ENCODE measurements at places on chromosomes 2 and 18.

DNA sequence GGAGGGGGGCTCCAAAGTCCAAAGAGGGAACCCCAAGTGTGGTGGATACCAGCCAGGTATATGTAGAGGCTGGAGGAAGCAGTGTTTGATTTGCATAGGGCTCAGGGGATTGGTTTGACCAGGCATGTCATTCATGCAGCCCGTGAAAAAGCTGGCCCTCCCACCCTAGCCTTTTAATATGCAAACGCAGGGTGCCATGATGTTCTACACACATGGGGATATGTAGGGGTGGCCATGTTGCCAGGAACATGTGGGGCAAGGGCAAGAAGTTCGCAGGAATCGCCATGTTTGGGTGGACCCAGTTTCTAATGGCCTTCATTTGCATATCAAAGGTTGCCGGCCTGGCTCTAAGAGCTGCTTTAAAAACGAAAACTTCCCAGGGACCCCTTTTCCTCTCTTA lies 33.6 kb downstream of the B3GNT7 start:
- no peak for DNase-seq

DNA sequence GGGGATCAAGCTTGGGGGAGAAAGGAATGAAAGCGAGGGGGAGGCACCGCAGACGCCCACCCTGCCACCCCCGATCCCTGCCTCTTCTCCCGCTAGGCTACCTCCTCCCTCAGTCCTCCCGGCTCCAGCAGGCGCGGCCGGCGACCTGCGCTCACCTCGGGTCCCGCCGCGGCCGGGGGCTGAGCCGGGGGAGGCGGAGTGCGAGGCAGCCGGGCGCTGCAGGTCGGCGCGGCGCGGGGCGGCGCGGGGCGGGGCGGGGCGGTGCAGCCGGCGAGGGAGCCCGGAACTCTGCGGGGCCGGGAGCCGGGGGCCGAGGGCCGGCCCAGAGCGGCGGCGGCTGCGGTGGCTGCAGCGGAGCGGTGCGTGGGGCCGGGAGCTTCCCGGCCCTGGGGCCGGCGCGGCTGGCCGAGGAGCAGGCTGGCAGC lies 477 bp downstream of the ACVR1 start:
- DNase-seq, result peak; percentile 57

- DNase-seq, result peak; percentile 34
Measured at GRCh38 chr2:11417946-11418585, 47.9 kb downstream of the E2F6 start.

DNA sequence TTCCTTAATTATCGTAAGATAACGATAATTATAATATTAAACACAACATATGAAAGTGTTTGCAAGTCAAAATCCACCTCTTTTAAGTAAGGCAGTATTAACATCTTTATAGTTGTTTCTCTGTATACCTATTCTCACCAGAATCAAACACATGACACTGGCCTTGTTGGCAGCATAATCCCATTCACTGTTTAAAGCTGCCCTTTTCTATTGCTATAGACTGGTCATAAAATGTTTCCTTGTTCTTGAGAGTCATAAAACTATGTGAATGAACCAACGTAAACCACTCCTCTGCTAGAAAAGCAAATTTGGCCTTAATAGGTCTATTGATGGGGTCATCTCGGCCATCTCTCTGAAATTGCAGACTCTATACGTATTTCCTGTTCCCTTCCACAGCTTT lies 293.1 kb downstream of the SLC8A1 start:
- no peak for DNase-seq

- DNase-seq, result no peak
Measured at GRCh38 chr2:233421091-233421816, 67.0 kb downstream of the DGKD start.

- DNase-seq, result no peak
Measured at GRCh38 chr2:204081487-204082425, 145.2 kb downstream of the ICOS start.

GRCh38 chr2:26988058-26988860 lies 17.8 kb downstream of the MAPRE3 start:
- peak; percentile 84 for DNase-seq

DNA sequence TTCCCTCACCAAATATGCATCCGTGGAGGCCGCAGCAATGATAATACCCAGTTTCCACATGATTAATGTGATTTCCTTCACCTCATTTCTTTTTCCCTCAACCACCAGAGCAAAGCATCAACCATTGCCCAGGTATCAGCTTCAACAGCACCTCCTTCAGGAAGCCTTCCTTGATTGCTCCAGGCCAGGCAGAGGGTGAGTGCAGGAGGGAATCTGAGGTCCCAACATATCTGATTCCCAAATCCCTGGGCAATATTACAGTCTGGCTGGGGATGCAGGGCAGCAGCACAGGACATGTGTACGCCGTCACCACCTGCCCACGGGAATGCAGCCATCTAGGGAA lies 142.4 kb upstream of the MYCN start:
- DNase-seq, result no peak

GRCh38 chr2:162342841-162343240 lies 1.1 kb upstream of the GCA start:
- no peak for DNase-seq

DNA sequence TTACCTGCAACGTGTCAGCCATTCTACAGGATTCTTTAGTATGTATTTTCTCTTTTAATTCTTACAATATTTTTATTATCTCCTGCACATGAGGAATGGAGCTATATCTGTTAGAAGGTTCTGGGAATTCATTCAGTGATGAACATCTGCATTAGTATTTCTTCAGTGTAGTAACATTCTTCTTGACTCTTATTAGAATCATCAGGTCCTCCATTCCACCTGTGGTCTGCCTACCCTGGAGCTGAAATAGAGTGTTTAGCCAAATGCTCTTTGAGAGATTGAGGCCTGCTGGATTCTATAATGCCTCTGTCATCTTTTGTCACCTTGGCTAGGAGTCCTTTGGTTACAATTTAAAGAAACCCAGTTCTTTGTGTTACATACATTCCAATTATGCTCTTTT lies 54.4 kb downstream of the RHBDD1 start:
- no peak for DNase-seq

GRCh38 chr2:176508984-176509740 lies 239.9 kb downstream of the MTX2 start:
- DNase-seq, result peak; percentile 11

GRCh38 chr2:107393516-107393915 lies 433.2 kb upstream of the RGPD4 start:
- no peak for DNase-seq

DNA sequence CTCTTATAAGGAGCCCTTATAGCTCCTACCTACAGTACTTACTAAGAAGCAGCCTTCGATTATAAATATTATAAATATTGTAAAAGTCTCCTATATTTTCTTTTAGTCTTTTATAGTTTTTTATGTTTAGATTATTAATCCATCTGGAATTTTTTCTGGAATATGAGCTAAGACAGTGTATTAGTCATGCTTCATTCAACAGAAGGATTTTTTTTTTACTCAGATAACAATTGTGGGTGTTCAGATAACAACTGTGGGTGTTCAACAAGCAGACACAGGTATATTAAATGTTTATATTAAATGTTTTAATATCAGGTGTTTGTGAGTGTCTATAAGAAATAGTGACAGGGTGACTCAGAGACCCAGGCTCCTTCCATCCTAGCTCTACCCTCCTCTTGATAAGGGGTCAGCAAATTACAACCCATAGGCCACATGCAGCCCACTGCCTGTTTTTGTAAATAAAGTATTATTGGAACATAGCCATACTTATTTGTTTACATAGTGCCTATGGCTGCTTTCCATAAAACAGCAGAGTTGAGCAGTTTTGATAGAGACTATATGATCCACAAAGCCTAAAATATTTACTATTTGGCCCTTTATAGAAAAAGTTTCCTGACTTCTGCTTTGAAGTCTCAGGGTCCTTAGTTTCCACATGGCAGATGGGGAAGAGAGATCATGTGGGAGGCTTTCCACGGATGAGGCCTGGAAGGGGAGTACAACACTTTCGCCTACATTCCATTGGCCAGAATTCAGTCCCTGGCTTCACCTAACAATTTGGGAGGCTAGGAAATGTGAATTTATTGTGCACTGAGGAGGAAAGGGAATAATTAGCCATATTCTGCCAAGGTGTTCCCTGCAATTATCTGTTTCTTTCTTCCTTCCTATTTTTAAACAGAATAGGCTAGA lies 4.3 kb upstream of the SPATS2L start:
- DNase-seq, result no peak

GRCh38 chr2:190791347-190791975 lies 89.2 kb upstream of the GLS start:
- peak; percentile 92 for DNase-seq

DNA sequence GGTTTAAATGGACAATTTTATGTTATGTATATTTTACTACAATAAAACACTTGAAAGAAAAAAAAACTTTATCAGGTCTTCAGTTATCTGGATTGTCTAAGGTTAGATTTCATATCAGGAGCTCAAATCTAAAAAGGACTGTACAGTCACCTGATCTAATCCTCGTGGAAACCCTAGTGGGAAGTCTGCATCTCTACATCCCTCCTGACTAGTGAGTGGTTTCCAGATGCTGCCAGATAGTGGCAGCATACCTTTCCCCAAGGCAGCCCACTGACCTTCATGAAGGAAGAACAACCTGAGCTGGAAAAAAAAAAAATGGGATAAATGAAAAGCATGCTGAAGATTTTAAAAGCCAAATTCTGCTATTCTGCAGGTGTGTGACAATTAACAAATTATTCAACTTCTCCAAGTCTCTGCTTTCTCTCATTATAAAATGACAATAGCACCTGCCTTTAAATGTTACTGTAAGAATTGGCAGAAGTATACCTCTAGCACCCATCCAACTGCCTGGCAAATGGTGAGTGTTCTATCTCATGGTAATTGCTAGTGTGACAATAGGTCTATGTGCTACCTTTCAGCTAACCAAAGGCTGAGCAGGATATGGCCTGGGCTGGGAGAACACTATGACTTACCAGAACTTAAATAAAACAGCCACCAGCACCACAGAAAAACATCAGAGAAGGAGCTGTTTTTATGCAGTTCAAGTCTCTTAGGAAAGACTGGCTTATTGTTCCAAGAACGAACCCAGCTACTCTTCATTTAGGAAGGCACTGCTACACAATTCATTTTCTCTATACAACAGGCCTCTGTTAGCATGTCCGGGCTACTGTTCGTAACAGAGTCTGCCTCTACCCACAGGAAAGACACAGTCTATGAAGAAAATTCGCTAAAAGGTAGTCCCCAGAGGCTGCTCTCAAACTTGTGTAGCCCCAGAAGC lies 8.6 kb downstream of the CLASP1 start:
- DNase-seq, result no peak

GRCh38 chr2:30492185-30492584 lies 45.1 kb downstream of the LCLAT1 start:
- DNase-seq, result no peak

DNA sequence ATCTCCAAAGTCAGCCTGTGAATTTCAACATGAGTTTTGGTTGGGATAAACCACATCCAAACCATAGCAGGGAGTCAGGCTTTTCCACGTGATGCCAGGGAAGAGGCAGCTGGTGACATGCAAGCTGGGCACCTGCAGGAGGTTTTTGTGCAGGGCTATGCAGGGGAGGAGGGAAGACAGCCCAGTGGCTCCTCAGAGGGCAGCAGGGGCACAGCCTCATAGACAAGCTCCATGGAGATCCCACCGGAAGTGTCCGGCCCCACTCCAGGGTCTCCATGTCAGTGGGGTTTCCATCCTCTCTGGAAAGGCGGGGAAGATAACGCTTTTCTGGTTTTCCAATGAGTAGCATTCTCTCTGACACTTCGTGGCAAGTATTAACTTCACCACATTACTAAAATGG lies 135.6 kb upstream of the TPO start:
- DNase-seq, result no peak

- no peak for DNase-seq
Measured at GRCh38 chr18:3645384-3646156, 195.6 kb downstream of the TGIF1 start.

DNA sequence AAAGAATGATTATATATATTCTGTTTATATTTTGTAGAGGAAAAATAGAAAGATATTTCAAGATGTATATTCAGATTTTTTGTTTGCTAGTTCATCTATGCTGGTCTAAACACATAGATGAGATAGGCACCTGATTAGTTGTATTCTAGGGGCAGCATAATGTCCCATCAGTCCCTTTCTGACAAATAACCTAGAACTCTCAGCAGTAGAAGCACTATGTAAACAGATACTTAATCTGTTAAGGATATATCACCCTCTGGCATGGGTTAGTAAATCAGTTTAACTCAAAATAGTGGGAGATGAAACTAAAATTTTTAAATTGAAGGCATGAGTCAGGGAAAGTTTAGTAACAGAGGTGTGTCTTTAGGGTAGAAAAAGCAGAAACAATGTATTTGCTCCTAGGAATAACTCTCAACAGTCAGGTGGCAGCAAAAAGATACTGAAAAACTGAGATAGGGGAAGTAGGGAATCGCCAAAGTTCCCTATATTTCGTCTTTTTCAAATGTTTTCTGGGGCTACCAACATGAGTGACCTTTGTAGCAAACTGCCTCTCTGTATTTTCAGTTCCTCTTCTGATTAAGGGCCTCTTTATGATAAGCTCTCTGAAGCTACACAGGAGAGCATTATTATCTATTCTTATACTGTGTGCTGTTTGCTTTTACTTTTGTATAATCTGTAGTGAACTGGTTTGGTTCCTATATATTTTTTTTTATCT lies 5.7 kb downstream of the PPP1R1C start:
- DNase-seq, result no peak

DNA sequence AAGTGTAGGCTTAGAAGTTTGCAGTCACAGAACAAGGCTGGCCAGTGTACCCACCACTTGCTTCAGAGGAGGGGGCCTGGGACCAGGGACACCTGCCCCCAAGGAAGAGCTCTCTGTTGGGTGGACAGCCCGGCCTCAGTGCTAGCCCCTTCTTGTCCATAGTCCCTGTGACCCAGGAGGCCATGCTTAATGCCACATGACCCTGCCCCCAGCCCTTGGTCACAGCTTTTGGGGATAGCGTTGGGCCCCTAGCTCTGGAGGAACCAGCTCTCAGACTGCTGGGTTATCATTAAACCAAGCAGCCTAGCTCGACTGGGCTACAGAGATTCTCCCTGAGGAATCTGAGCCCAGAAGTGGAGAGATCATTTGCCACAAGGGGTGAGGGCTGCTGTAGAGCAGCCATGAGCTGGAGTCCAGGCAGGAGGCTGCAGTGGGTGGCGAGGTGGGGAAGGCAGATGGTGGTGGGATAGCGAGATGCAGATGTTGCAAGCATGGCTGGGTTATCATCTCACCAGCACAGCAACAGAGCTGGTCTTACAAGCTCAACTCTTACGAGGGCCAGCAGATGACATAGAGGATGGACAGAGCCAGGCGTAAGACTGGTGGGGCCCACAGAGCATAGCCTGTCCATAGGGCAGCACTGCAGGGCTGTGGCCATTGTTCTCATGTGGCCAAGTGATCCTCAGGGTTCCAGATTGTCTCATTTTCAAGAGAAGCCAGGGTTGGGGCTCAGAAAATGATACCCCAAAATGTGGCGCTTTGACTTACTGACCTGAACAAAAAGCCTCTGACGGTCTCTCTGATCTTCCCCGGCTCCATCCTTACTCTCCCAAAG lies 7.2 kb upstream of the TMEM37 start:
- DNase-seq, result no peak

DNA sequence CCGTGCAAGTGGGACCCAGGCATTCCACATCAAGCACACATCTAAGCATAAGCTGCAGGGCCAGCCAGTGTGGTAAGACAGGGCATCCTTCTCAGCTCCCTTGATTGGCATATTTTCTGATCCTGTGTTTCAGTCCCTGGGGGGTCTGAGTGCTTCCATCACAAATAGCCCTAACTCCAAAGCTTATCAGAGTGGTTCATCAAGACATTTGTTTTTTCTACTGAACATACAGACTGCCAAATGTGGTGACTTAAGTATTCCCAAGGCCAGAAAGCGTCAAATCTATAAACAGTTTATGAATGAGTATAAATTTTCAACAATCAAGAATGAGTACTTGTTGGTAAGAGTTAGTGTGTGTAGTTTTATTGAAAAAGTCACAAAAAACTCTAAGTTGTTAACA lies 18.8 kb downstream of the SPRED2 start:
- DNase-seq, result no peak

GRCh38 chr2:202135091-202135874 lies 62.2 kb downstream of the KIAA2012 start:
- no peak for DNase-seq
